Progenitor cell of endocrine pancreas (in vitro differentiated cells): ENCODE measurements at places on chromosomes 6 and 20. TPM values are rescaled to one million over a fixed set of nuclear protein-coding genes. Genes with fewer than 3 reads are reported as not detected.
A peak's percentile ranks its signal among the peaks of the same experiment; 100 is the strongest.

DNA sequence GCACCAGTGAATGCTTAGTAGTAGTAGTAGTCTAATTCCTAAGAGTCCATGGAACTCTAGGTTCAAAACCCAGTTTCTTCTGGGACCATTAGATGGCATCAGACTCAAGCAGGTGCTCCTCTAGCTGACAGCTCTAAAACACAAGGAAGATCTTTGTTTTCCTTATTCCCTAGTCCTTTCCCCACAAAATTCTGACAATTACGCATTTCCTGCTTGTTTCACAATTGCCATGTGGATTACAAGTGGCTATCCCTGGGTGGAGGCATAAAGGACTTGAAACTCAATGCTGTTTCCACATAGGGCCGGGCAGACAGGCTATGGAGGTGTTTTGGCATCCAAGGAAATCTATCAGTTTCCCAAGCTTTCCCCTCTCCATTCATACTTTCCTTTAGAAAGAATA lies 9.2 kb upstream of the HLA-DOB start:
- no peak overlapping the region for H3K27ac ChIP-seq
- H3K27me3 ChIP-seq, result peaks cover 34% of the 10 kb centered on the region
- DNase-seq, result no peak

- H3K4me1 ChIP-seq, result peaks cover 22% of the 10 kb centered on the region
- H3K4me3 ChIP-seq, result no peak overlapping the region
- no peak for DNase-seq
- no peak overlapping the region for H3K27ac ChIP-seq
- H3K36me3 ChIP-seq, result peaks cover 43% of the 10 kb centered on the region
Measured at GRCh38 chr20:38085026-38085425, 51.5 kb downstream of the RPRD1B start.

- H3K27ac ChIP-seq, result peak overlapping the region; percentile 90
- no peaks in the 10 kb centered on the region for H3K36me3 ChIP-seq
- H3K27me3 ChIP-seq, result peaks cover 5% of the 10 kb centered on the region
- DNase-seq, result no peak
- H3K4me3 ChIP-seq, result no peak overlapping the region
Measured at GRCh38 chr20:62622877-62623487, 19.3 kb upstream of the SLCO4A1 start.

- H3K27me3 ChIP-seq, result no peaks in the 10 kb centered on the region
- H3K36me3 ChIP-seq, result no peaks in the 10 kb centered on the region
- no peaks in the 10 kb centered on the region for H3K4me1 ChIP-seq
- H3K4me3 ChIP-seq, result no peak overlapping the region
Measured at GRCh38 chr6:129141499-129141898, 258.6 kb downstream of the LAMA2 start.

- no peak overlapping the region for H3K4me3 ChIP-seq
- no peaks in the 10 kb centered on the region for H3K27me3 ChIP-seq
- DNase-seq, result no peak
Measured at GRCh38 chr6:85396159-85396808, 53.6 kb upstream of the NT5E start.

DNA sequence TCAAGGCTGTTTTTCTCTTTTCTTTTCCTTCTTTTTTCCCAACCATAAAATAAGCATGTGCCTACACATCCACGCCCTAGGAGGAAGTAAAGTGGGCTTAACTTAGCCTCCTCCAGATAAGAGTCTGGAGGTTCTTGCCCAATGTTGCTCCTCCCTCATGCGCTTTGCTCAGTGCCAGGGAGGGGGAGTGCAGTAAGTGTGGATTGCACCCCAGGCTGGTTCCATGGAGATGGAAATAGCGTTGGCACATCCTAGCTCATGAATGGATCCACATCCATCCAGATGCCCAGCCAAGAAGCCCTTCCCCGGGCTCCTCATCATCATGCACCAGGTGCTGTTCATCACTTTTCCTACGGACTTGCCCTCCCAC lies 58.2 kb downstream of the NEDD9 start:
- H3K4me3 ChIP-seq, result no peak overlapping the region
- H3K4me1 ChIP-seq, result peaks cover 15% of the 10 kb centered on the region
- H3K27me3 ChIP-seq, result no peaks in the 10 kb centered on the region

DNA sequence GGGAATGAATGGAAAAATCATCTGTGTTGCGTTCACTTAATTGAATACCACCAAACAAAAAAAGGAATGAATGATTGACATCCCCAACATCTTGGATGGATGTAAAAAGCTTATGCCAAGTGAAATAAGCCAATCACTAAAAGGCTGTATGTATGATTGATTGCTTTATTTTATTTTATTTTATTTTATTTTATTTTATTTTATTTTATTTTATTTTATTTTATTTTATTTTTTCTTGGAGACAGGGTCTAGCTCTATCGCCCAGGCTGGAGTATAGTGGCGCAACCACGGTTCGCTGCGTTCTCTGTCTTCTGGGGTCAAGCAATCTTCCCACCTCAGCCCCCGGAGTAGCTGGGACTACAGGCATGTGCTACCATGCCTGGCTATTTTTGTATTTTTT lies 263.3 kb downstream of the CDKAL1 start:
- no peak overlapping the region for H3K27ac ChIP-seq
- H3K4me3 ChIP-seq, result no peak overlapping the region
- H3K27me3 ChIP-seq, result no peaks in the 10 kb centered on the region
- no peak for DNase-seq
- peaks cover 13% of the 10 kb centered on the region for H3K4me1 ChIP-seq

- no peak for DNase-seq
- H3K36me3 ChIP-seq, result peaks cover 2% of the 10 kb centered on the region
- H3K4me3 ChIP-seq, result no peak overlapping the region
- no peak overlapping the region for H3K27ac ChIP-seq
Measured at GRCh38 chr6:39879535-39879934, 54.7 kb downstream of the MOCS1 start.

- H3K36me3 ChIP-seq, result no peaks in the 10 kb centered on the region
- H3K27me3 ChIP-seq, result peaks cover 87% of the 10 kb centered on the region
- peaks cover 7% of the 10 kb centered on the region for H3K4me1 ChIP-seq
- DNase-seq, result no peak
- peak within 1 kb of the TSS; percentile 61 for H3K4me3 ChIP-seq
Measured at GRCh38 chr6:391559-392440, at the start of gene IRF4. Gene IRF4, plus strand, starts transcription at chr6:391752. Its CDS starts 1,401 bp downstream, at chr6:393153.

GRCh38 chr6:37239950-37240713 lies 17.4 kb upstream of the TBC1D22B start:
- no peaks in the 10 kb centered on the region for H3K36me3 ChIP-seq
- no peak for DNase-seq
- no peaks in the 10 kb centered on the region for H3K4me1 ChIP-seq
- H3K27me3 ChIP-seq, result no peaks in the 10 kb centered on the region

- no peaks in the 10 kb centered on the region for H3K36me3 ChIP-seq
- H3K27me3 ChIP-seq, result peaks cover 54% of the 10 kb centered on the region
- peak overlapping the region; percentile 59 for H3K4me3 ChIP-seq
- H3K4me1 ChIP-seq, result peaks cover 17% of the 10 kb centered on the region
- DNase-seq, result peak; percentile 14
- no peak overlapping the region for H3K27ac ChIP-seq
Measured at GRCh38 chr6:72619883-72620696, 1.8 kb upstream of the KCNQ5 start.

- no peaks in the 10 kb centered on the region for H3K27me3 ChIP-seq
- H3K4me3 ChIP-seq, result no peak overlapping the region
- DNase-seq, result no peak
- H3K36me3 ChIP-seq, result peaks cover 15% of the 10 kb centered on the region
Measured at GRCh38 chr6:118899948-118900347, 6.0 kb downstream of the ASF1A start.

GRCh38 chr6:46051962-46052361 lies 36.3 kb upstream of the CLIC5 start:
- H3K27ac ChIP-seq, result peak overlapping the region; percentile 71
- peaks cover 47% of the 10 kb centered on the region for H3K4me1 ChIP-seq
- no peaks in the 10 kb centered on the region for H3K27me3 ChIP-seq
- H3K36me3 ChIP-seq, result peaks cover 7% of the 10 kb centered on the region
- no peak for DNase-seq

GRCh38 chr6:24949020-24949569 lies 13.3 kb upstream of the RIPOR2 start:
- H3K36me3 ChIP-seq, result peaks cover 2% of the 10 kb centered on the region
- no peak overlapping the region for H3K4me3 ChIP-seq
- peaks cover 4% of the 10 kb centered on the region for H3K4me1 ChIP-seq
- no peak for DNase-seq

GRCh38 chr6:168208854-168209253 lies 110.7 kb downstream of the DACT2 start:
- no peak for DNase-seq
- no peak overlapping the region for H3K27ac ChIP-seq
- H3K4me3 ChIP-seq, result no peak overlapping the region
- H3K36me3 ChIP-seq, result no peaks in the 10 kb centered on the region

- H3K4me1 ChIP-seq, result no peaks in the 10 kb centered on the region
- no peaks in the 10 kb centered on the region for H3K36me3 ChIP-seq
- DNase-seq, result no peak
- H3K27me3 ChIP-seq, result peaks cover 9% of the 10 kb centered on the region
Measured at GRCh38 chr6:150263765-150264404, 104.9 kb upstream of the IYD start.

- no peaks in the 10 kb centered on the region for H3K36me3 ChIP-seq
- H3K4me1 ChIP-seq, result peaks cover 16% of the 10 kb centered on the region
- DNase-seq, result no peak
- no peaks in the 10 kb centered on the region for H3K27me3 ChIP-seq
- no peak overlapping the region for H3K27ac ChIP-seq
Measured at GRCh38 chr6:74259981-74260380, 564.0 kb downstream of the CD109 start.

DNA sequence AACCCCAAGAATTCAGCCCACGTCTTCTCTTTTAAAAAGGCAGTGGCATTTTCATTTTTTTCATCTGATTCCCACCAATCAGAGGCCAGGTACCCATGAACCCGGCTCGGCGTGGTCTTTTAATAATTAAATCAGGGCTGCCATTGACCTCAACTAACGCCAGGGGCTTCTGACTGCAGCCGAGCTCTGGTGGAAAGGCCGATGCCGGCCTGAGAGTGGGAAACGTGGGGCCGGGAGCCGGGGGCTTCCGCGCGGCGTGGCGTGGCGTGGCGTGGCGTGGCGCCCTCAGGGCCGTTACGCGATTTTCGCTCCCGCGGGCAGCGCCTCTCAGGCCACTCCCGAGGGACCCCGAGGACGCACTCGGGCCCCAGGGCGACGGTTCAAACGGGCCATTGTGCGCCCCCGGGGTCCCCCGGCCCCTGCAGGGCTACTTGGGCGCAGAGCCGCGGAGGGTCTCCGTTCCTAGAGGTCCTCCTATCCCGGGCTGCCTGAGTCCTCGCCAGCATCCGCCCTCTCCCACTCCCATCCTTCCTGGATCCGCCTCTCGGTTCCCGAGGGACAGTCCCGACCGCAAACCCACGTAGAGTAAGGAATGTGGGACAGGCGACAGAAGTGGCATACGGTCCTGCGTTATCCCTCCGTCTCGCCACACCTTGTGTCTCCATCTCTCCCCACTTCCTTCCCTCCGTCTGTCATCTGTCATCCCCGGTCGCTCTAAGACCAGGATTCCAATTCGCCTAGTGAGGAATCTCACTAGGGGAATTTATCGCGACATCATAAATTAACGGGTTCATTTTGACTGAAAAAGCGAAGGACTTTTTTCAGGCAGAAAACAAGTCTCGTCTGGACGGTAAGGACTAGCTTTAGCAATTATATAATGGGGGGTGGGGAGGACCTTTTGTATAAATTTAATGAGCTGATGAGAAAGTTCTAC lies 876 bp upstream of the TBPL1 start:
- DNase-seq, result peak; percentile 42
- H3K27me3 ChIP-seq, result peaks cover 13% of the 10 kb centered on the region
- H3K36me3 ChIP-seq, result no peaks in the 10 kb centered on the region
- peaks cover 32% of the 10 kb centered on the region for H3K4me1 ChIP-seq

GRCh38 chr20:53707371-53708055 lies 113.9 kb upstream of the ZNF217 start:
- peaks cover 16% of the 10 kb centered on the region for H3K4me1 ChIP-seq
- no peaks in the 10 kb centered on the region for H3K27me3 ChIP-seq
- no peak overlapping the region for H3K4me3 ChIP-seq
- no peak overlapping the region for H3K27ac ChIP-seq
- H3K36me3 ChIP-seq, result no peaks in the 10 kb centered on the region
- DNase-seq, result no peak

DNA sequence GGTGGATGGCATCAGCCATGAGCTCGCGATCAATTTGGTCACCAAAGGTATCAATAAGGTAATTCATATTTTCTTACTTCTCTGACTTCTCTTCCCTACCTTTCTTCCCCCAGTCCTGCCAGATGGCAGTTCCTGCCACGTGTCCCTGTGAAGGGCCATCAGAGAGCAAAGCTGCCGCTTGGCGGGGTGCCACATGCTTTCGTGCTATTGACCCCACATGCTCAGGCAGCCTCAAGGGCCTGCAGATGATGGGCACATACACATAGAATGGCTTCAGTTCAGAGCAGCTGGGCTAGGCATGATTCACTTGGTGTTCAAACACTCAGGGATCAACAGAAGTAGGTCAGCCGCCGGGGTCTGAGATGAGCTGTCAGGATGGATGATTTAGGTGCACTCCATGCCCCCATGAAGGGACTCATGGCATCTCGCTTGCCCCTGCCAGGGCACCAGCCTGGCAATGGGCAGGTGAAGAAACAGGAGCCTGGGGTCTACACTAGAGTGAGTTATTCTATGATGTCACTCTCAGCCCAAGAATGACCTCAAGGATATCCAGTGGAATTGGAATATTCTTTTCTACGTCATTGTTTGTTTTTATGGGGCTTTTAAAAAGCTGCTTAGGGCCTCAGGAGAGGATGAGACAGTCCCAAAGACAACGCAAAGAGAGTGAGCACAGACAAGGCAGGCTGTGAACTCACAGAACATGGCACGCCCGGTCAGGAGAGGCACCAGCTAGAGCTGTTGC lies 25.5 kb downstream of the BANF2 start:
- peaks cover 23% of the 10 kb centered on the region for H3K27me3 ChIP-seq
- peaks cover 26% of the 10 kb centered on the region for H3K4me1 ChIP-seq
- H3K27ac ChIP-seq, result no peak overlapping the region
- no peaks in the 10 kb centered on the region for H3K36me3 ChIP-seq
- H3K4me3 ChIP-seq, result no peak overlapping the region
- DNase-seq, result no peak

DNA sequence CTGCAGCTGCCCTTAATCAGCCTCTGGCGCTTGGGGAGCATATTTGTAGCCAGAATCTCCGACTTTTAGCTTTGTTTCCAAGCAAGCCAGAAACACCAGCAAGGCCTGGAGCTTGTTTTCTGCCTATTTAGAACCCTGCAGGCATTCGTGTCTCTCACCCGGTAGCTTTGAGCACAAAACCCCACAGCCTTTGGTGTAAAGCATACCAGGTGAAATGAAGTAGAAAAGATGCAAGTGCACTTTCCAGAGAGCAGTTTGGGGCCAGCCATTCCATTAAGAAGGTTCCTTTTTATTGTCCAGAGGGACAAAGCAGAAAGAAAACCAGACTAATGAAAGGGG lies 736 bp downstream of the FAM217B start:
- H3K27ac ChIP-seq, result peak overlapping the region; percentile 97
- peaks cover 28% of the 10 kb centered on the region for H3K4me1 ChIP-seq
- peaks cover 16% of the 10 kb centered on the region for H3K36me3 ChIP-seq
- no peak for DNase-seq
- peaks cover 3% of the 10 kb centered on the region for H3K27me3 ChIP-seq

Gene NT5DC1
- 54.9 and 57.7 TPM in 2 replicates for total RNA-seq

Gene GPLD1
- 6.6 and 7.4 TPM in 2 replicates for total RNA-seq

Gene OLIG3
- total RNA-seq, result not detected in 2 replicates

Gene CFAP61
- total RNA-seq, result 2.2 and 2.6 TPM in 2 replicates

Gene KCNK16
- 32.9 and 35.2 TPM in 2 replicates for total RNA-seq

Gene RPP21
- total RNA-seq, result 53.7 and 59.4 TPM in 2 replicates

Gene GMPR
- 0.50 and 1.3 TPM in 2 replicates for total RNA-seq

Gene CRISP3
- not detected in 2 replicates for total RNA-seq

Gene DCBLD1
- 36.1 and 37.4 TPM in 2 replicates for total RNA-seq

Gene MDFI
- total RNA-seq, result 48.3 and 59.4 TPM in 2 replicates
